CD4-positive, alpha-beta T cell treated with Interleukin-17A for 1 hour (primary cell): ENCODE measurements at places on chromosomes 4 and X.

DNA sequence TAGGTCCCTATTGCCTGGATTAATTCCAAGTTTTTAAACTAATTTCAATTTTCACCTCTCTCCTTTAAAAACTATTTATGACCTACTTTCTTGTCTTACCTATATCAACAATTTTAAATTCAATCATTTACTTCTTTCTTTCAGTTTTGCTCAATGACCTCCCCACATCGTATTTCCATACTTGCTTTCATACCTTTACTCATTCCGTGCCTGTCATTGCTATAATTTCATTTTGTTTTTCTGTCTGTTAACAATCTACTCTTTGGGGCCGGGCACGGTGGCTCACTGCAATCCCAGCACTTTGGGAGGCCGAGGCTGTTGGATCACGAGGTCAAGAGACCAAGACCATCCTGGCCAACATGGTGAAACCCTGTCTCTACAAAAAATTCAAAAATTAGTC, 781.1 kb downstream of the FSTL5 start:
- DNase-seq, result no peak

DNA sequence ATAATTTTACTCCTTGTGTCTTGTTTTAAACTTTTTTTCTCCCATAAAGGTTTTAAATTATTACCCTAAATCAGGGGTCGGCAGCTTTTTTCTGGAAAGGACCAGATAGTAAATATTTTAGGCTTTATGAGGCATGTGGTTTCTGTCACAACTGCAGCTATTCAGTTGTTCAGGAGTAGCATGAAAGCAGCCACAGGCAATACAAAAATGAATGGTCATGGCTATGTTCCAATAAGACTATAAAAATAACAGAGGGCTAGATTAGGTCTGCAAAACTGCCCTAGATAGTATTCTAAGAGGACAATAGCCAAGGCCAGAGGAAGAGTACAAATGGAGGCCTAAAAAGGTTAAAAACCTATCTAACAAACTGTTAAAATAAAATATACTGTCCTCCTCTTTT, 24.6 kb downstream of the HERC5 start:
- no peak for DNase-seq

GRCh38 chr4:8898419-8898818, 26.8 kb upstream of the HMX1 start:
- no peak for DNase-seq

- no peak for DNase-seq
Observed at GRCh38 chrX:115898382-115899001, 272.1 kb upstream of the AGTR2 start.

GRCh38 chr4:186807808-186808629, 84.4 kb upstream of the FAT1 start:
- DNase-seq, result no peak

- DNase-seq, result no peak
Observed at GRCh38 chr4:95572304-95572991, 23.7 kb upstream of the UNC5C start.

DNA sequence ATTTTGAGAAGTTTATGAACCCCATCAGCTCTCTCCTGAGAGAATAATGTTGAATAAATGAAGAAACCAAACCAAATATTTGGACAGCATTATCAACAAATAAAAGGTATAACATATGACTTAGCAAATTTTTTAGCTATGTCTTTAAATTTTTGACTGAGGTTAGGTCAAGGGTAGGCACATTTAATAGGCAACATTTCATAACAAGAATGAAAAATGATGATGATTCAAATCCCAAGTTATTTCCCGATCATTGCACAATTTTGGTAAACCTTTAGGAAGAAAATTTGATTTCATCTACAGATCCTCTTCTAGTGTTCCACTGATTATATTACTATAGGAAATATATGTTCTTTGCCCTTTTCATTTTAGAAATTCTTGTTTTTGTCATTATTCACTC, 123.7 kb upstream of the TLR3 start:
- DNase-seq, result no peak

- no peak for DNase-seq
Observed at GRCh38 chrX:138788771-138789170, 77.3 kb upstream of the FGF13 start.

GRCh38 chrX:2761246-2761645, 9.4 kb downstream of the XG start:
- no peak for DNase-seq

- DNase-seq, result no peak
Observed at GRCh38 chrX:123277347-123277746, 93.3 kb downstream of the GRIA3 start.

DNA sequence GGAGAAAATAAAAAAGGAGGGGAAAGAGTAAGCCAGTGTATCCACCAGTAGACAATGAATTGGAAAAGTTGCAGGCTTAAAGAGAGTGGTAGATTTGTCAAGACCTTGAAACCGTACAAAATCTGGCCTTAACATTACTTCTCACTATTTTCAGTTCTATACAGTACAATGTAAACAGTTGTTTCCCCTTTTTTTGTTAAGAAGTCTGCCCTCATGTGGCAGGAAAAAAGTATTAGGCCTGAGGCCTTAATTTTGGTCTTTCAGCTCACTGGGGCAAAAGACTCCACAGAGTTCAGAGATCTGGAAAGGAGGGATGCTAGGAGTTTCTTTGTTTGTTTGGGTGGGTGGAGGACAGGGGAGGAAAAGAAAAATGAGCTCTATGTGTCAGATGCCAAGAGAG, 92.8 kb upstream of the CCDC160 start:
- peak; percentile 3 for DNase-seq

DNA sequence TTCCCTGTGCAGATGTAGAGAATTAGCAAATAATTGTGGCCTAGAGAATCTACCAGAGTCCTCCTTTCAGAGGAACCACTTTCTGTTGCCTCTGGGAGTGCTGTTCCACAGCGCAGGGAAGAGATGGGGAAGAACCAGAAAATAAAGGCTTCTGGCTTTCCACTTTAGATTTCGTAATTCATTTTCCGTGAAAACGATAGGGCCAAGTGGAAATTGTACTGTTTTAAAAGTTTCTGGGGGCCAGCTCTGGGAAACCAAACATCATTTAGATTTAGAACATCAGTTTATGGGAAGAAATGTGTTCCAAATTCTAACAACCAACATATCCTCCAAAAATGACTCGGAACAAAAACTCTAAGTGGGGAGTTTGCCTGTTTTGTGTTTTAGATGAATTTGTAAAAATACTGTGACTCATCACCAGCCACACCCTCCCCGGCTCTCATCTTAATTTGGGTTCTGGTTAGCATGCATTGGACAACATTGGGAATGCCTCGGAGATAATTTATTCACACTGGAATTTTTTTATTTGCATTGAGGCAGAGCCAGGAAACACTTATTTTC, 65.2 kb upstream of the LNX1 start:
- DNase-seq, result no peak

DNA sequence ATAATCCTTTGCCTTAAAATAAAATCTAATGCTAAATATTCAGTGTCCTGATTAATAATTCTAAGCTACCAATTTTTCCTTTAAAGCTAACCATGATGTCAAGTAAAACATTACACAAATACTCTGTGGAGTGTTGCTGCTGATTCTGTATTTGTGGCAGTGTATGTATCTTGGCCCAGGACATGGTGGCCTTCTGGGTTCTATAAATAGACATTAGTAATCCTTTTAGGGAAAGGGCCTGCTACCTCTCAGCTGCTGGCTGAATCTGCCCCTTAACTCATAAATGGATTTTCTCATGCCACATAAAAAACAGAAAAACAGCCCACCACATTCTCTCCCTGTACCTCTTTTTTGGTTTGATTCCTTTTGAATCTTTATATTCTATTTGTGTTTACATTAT, 1.2 kb upstream of the XK start:
- no peak for DNase-seq

DNA sequence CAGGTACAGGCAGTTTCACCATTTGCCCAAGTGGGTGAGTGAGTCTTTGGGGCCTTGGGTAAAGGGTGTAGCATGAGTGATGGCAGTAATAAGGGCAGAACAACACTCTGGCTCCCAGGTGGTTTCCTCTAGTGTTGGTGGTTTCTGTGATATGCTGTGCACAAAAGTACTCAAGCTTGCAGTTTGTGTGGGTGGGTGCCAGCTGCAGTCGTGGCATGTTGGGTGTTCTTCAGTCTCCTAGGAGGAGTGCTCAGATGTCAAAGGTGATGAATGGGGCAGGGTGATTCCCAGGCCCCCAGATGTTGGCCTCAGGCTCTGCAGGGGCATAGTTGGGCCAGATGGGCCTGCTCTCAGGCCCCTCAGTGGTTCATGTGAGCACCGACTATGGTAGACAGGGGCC, 166.1 kb upstream of the KLF8 start:
- no peak for DNase-seq

GRCh38 chr4:146054676-146055075, 116.1 kb upstream of the ZNF827 start:
- DNase-seq, result no peak

GRCh38 chr4:79869597-79870237, 203.3 kb downstream of the ANTXR2 start:
- no peak for DNase-seq

DNA sequence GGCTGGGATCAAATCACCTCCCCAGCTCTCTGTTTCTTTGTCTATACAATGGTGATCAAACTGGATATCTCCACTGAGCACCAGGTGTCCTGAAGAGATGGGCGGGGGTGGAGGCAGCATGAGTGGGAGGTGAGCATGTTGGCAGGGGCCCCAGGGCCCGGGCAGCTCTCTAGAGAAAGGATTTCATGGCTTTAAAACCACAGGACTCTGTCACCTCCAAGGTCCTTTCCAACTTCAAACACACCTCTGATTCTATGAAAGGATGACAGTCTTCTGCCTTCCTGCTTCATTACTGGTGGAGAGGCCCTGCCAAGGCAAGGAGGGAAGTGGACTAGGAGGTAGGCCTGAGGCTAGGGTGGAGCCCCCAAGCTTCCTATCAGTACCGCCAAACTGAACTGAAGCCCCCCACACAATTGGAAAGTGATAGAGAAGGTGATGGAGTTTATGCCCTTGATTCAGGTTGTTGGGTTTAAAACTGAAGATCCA, 38.6 kb downstream of the TRIM2 start:
- DNase-seq, result no peak

- no peak for DNase-seq
Observed at GRCh38 chr4:77446601-77447000, 159.0 kb upstream of the CXCL13 start.

DNA sequence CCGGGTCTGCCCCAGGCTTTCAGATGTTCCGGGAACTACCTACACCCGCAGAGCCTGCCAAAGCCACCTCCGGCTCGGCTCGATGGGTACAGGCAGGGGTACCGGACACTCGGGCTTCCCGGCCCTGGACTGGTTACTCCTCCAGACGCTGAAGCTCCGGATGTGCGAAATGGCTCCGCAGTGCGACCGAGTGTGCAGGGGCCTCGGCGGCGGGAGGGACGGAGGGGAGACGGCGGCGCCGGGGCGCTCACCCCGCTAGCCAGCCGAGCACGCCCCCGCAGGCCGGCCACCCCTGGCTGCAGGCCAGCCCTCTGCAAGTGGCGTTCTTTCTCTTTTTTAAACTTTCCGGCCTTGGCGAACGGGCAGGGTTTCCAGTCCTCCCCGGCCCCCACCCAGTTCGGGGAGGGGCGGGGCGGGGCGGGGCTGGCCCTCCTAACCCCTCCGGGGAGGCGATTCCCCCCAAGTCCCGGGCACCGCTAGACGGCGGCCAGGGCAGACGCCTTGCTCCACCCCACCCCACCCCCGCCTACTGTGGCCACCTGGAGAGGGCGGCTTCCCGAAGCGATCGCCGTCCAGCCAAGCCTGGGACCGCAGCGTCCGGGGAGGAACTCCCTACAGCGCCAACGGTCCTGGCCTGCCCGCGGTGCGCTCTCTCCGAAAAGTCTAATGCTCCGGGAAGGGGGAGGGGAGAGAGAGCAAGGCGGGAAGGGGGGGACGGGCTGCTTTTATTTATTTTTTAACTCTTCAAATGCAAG, 7.5 kb downstream of the BCOR start:
- no peak for DNase-seq

- no peak for DNase-seq
Observed at GRCh38 chr4:17497890-17498523, 13.9 kb downstream of the QDPR start.

DNA sequence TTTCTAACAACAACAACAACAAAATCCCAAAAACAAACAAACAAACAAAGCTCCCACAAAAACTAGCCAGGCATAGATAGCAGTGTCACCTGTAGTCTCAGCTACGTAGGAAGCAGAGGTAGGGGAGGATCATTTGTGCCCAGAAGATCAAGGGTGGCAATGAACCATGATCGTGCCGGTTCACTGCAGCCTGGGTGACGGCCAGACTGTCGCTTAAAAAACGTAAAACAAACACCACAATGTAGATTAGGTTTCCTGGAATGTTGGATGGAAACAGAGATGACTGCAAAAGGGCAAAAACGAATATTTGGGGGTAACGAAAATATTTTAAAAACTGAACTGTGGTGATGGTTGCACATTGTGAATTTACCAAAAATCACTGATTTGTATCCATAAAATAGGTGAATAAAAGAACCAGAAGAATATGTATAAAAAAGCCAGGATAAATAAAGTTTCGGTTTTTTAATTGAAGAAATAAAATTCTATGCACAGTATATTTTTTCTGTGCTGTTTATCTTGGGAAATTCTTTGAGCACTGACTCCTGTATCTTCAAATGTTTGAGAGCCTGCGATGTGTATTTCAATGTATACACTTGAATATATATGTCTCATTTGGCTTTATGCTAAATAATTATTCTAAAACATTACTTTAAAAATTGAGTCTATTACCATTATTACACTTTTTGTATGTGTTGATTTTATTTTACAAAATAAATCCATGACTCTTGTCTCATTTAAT, 1477.0 kb downstream of the PCDH7 start:
- no peak for DNase-seq

DNA sequence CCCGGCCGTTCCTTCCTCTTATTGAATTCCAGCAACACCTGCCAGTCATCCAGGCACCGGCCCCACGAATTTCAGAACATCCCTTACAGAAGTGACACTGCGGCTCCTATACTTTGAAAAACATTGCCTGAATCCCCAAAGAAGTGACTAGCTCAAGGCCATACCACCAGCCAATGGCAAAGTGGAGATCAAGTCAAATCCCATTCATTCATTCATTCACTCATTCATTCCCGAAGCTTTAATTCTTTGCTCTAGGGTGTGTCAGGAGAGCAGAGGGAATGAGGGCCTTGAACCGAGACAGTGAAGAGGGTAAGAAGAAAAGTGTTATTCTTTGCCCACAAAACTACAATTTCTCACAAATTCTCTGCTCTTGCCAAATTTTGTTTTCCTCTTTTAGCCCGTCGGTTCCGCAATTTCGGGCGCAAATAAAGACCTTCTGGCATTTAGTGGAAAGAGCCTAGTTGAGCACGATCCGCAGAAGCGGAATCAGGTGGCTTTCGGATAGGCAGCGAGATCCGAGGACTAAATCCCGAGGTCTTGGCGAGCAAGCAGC, 824 bp upstream of the HMGB3 start:
- no peak for DNase-seq
